NCI-H69 (cell line): ENCODE measurements at places on chromosomes 12 and 14.

DNA sequence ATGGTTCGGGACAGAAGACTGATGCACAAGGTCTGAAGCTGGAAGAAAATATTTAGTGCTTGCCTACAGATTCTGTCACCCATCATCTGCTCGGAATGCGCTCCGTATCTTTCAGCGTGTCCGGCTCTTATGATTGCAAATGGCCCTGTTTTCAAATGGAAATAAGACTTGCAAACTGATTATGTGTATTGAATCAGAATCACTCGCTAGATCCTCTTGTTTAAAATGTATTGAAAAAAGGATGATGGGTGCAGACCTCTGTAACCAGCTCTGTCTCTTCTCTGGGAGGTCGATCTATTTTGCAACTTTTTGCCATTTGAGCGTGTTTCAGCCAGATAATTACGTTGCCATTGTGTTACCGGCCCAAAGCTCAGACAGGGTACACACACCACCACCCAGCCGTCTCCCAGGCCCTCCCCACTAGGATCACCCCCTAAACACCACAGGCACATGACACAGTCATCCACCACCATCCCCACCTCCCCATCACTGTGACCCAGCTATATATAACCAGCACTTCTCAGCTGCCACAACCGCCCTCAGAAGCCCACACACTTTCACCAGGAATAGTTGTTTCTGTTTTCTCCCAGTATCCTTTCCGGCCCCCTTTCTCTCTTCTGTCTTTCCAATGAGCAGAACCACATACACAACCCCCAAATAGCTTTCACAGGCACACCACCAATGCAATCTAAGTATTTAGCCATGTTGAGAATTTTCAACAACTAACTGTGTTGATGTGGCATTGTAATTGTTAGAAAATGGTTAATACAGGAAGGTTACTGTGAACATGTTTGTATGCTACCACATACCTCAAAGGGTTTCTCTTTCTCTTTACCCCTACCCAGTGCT lies 10.7 kb downstream of the NKX2-1 start:
- DNase-seq, result no peak

DNA sequence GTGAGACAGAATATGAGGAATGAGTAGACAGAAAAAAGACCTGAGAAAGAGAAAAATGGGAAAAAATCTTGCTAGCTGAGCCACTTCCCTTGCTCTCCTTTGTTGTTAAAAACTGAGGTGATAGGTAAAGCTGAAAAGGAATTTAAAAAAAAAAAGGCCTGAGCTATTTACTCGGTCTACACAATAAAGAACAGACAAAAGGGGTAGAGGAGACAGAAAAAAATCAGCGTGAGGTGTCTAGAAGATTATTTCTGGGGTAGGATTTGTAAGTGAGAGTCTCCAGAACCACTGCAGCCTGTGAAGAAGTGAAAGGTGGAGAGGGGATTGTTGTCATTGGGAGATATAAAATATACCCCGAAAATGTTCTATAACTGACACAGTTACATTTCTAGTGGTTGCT lies 98.8 kb downstream of the EXOC5 start:
- no peak for DNase-seq

DNA sequence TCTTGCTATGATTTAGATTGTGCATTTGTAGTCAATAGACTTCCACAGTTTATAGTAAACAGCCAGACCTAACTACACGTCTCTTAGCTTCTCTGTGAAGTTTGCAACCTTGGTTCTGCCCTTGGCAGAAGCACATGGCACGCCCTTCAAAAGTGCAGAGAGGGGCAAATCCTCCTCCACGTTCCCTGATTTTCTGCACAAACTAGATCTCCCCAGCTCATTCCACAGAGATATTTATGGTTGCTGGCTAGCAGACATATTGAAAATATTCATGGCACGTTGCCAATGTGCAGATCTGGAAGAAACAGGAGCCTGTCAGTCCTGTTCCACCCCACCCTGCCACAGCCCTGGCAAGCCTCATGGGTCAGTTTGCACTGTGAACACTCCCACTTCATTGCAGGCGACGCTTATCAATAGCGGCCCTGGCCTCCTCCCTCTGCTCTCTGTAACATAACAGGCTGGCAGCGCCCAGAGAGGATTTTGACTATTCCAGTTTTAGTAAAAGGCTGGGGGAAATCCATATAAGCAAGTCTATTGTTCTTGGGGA lies 6.5 kb upstream of the LGALS3 start:
- DNase-seq, result peak; percentile 42

DNA sequence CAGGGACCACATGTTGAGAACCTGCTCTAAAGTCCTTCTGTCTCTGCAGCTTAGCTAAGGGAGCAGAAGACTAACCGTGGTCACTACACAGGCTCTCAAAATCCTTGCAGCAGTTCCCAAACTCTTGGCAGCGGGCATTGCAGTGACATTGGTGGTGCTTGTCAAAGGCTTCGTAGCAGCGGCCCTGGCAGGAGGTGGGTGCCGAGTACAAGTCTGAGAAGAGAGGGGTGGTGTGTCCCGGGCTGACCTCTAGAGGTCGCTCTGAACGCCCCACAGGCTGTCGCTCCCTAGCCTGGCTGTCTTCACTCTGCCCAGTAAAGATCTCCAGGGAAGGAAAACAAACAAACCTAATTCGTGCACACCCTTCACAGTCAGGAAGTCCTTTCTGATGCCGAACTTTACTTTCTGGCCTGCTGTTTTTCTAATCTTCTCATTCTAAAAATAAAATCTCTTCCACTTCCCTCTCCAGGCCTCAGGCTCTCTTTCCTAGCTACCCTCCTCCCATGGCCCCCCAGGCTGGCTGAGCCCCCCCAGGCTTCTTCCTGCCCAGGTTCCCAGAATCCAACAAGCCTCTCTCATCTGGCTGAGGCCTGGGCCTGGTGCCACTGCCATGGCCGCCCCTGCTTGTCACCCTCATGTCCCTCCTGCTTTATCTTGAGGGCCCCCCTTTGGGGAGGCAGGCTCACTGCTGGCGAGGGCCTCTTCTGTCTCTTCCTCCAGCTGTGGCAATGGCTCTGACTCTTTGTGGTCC lies 7.7 kb downstream of the ENDOU start:
- DNase-seq, result peak; percentile 93

- DNase-seq, result no peak
These were observed 217.3 kb downstream of the MON2 start for GRCh38 chr12:62683776-62684569.

DNA sequence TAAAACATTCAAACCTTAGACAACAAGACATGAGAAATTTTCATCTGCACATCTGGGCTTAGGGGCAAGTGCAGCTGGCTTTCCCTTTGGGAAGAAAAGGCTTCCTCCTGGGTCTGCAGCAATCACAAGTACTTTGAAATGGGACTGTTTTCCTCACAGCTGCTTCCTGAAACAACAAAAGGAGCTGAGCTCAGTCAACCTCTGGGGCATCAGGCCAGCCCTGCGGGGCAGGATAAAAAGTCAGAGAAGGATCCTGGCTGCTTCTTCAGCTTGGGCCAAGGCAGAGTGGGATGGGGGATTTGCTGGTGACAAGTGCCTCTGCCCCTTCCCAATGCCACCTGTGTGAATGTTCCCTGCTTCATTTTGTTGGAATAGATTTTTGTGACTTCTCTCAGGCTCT lies 16.2 kb upstream of the SDR39U1 start:
- DNase-seq, result no peak

DNA sequence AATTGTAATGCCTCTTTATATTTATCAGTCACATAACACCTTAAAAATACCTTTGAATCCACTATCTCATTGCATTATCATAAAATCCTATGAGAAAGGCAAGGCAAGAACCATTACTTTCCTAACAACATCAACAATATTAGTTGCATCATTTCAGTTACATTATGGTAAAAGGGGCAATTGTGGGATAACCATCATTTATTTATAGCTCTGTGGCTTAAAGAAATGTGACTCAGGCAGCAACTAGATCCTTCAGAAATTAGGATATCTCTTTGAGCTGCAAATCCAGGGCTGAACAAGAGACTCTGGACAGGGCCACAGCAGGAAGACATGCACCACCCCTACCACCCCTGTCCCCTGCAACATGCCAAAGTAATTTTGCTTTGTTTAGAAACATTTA lies 36.4 kb downstream of the EPS8 start:
- DNase-seq, result no peak

DNA sequence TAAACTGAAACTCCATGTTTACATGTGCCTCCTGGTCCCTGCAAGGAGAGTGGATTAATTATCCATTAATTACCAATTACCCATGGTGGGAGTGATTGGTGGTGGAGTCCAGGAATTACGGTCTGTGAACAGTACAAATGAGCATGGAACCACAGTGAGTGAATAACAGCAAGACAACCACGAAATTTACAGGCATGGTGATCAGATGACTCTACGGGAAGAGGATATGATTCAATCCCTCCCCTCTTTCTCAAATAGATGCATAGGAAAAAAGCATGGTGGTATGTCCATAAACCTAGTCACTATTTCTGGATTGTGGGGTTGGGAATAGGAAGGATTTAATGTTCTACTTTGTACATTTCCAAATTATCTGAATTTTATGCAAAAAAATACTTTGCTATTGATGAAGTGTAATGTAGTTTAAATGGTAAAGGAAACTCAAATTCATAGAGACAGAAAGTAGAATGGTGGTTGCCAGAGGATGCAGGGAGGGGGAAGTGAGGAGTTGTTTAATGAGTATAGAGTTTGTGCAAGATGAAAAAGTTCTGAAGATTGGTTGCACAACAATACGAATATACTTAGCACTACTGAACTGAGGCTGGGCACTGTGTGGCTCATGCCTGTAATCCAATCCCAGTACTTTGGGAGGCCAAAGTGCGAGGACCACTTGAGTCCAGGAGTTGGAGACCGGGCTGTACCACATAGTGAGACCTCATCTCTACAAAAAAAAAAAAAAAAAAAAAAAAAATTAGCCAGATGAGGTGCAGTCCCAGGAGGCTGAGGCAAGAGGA lies 41.2 kb upstream of the C12orf75 start:
- no peak for DNase-seq

GRCh38 chr12:2697057-2697800 lies 97.5 kb upstream of the FKBP4 start:
- peak; percentile 28 for DNase-seq
